ENCODE measurements at places on chromosomes 4 and X.

DNA sequence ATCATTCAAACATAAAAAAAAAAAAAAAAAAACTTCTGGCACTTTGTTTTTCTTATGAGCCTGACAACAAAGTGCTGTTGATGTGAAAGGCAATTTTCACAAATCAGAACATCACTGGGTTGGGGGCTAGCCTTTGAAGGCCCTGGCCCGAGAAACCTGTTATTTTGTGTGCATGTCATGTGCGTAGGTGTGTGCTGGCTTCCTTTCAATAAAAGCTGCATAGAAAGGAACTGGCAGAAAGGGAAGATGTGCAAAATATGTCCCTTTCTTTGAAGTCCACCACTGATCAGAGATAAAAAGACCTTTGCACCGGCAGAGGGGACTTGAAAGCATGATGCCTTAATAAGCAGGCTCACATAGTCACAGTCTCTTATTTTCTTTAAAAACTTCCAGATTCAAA, 170.8 kb upstream of the RASGEF1B start:
- no peak for DNase-seq

DNA sequence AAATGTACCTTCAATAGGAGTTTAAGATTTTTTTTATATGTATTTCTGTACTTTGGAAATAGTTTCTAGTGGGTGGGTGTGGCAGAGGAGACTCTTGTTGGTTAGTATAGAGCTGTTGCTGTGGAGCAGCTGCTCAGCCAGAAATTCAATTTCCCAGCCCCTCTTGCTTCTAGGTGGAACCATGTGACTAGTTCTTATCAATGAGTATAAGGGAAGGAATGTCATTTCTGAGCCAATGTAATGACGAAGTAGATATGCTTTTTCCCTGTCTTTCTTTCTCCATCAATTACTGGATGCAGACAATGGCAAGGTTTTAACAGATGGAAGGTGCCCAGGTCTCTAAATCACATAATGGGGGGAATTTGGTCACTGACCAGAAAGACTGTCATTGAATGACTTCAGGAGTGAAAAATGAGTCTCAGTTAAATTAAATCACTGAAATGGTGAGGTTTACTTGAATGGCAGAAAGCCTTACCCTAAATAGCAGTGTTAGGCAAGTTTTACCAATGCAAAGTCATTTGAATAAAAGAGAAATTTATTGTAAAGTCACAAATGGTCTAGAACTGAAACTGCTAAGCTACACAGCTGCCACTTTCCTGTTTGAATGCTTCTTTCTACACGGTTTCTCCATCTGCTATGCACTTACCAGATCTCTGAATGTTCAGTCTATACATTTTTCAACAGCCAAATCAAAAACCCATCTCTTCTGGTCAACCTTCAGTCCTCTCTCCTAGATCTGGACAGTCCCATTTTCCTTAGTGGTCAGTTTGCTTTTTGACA, 795.4 kb upstream of the MAGEB2 start:
- no peak for DNase-seq

GRCh38 chr4:47462799-47463234, 685 bp downstream of the COMMD8 start:
- no peak for DNase-seq

DNA sequence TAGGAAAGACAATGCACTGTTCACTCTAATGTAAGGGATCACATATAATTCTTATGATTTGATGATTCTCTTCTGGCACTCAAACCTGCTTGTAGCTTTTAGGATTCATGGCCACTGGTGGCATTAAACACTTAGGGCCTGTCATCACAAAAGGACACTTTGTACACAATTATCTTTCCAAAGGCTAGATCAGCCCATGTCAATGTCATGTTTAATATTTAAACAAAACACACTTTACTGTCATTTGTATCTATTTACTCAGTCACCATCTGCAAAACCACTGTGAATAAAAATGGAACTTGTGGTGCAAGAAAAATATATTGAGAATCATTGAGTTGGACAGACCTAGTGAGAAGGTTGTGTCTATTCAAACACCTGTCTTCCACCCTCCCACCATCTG, 83.6 kb upstream of the TTC29 start:
- no peak for DNase-seq

DNA sequence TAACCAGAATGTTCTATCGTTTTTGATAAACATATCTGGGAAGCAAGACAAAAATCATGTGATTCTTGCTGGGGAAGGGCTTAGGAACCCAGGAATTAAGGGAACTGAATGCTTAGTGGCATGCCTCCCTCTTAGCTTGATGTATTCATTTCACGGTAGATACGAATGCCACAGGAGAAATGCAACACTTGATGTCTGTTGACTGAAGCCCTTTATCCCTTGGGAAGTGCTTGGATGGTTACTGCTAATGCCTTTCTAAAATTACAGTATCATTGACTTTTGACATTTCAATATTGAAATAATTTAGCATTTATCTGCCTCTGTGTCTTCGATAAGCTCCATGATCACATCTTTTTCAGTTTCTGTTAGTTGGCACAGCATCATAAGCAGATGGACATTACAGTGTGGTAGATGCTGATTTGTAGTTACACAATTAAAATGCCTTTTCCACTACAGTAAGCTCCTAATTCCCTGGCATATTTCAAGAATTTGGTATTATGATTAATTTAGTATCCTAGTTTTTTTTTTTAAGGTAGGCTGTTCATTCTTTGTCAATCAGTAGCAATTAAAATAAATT, 226.7 kb downstream of the ARHGAP10 start:
- DNase-seq = no peak

DNA sequence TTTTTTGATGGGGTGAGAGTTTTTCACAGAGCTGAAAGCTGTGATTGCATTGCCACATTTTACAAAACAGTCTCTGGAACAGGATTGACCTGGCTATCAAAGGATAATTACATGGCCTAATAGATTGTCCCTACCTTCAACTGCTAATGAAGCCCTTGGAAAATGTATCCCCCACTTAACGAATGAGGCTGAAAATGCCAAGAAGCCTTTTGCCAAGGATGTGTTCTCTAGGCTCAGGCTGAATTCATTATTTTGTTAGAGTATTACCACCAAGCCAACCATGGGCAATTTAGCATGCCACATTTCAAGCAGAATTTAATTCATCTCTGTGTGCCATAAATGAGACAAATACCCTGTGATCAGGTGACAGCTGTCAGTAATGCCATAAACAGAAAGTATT, 35.5 kb downstream of the SHROOM3 start:
- no peak for DNase-seq

DNA sequence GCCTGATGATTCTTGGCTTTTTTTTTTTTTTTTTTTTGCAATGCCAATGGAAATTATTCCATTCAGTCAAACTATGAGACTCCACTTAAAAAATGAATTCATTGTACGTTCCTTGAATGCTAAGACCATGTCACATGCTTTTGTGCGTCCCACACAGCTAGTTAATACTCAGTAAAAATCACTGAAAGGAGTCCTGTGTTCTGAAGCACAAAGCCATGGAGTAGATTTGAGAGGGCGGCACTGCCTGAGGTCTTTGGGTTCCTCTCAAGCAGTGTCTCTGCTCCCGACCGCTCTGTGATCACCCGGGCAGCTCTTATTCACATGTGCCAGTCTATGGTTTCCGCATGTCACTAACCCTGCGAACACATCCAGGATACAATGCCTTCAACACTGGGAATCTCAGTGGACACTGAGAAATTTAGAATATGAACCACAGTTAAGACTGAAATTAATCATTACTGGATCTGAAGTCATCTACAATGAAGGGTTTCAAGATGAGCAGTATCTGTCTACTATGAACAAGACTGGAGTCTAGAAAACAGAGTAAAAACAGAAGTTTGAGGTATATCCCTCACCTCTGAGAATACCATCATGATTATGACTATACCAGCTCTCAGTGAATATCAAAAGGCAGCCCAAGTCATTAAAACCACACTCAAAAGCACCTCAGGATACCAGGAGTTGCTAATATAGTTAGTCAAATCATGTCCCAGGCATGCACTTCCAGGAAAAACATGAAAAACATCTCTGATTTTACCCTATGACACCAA, 193.0 kb downstream of the MGST2 start:
- no peak for DNase-seq

DNA sequence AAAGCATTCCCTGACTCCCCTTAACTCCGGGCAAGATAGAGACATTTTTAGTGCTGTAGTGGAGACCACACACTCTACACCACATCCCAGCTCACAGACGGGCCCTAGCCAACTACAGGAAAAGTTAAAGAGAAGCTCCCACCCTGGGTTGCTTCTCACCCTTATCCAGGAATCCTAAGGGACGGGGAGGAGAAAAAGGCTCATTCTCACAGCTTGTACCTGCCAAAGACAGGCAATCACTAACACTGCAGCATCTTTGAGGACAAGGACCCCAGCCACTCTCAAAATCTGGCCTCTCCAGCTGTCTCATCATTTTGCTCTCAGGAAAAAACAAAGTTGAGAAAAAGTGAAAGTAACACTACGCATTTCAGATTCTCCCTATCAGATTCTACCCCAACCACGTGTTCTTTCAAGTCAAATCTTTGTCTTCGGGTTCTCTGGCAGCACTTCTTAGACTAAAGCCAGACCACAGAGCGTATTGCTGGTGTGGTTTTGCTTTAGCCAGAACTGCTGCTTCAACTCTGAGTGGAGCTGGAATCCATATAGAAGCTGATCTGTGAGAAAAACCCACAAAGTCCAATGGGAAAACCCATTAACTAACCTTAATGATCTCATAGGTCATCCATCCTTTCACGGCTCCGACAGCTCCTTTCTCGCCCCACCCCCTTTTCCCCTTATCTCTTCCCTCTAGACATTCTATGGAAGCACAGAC, 605.9 kb upstream of the DIPK2B start:
- peak; percentile 78 for DNase-seq

DNA sequence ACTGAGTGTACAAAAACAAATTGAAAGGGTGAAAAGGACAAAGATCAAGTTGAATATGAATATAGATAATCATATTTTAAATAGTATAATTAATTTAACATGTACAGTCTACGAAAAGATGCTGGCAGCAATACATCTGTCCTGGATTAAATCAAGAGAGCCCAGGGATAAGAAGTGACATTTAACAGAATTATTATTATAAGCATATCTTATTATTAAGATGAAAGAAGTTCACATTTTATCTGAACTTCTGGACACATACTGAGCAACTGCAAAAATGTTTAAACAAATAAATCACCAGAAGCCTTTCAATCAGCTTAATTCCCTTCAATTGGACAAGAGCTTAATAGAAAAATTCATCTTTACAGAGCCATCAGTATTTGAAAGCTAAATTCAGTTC, 50.4 kb downstream of the SERTM2 start:
- no peak for DNase-seq

GRCh38 chr4:75800972-75801371, 76.6 kb downstream of the USO1 start:
- no peak for DNase-seq

DNA sequence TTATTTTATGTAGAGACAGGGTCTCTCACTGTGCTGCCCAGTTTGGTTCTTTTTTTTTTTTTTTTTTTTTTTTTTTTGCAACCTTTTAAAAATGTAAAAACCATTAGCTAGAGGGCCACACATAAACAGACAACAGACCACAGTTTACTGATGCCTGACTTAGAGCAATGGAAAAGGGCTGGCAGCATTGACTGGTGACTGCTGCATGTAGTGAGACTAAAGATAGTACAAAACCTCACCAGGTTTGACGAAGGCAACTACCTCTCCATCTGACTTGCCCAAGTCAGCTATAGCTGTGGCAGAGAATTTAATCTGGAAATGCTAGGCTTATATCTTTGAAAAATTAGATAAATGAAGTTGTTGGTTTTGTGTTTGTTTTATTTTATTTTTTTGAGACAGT, 102.9 kb downstream of the RBM47 start:
- no peak for DNase-seq

GRCh38 chr4:52093466-52093865, 42.4 kb downstream of the SPATA18 start:
- DNase-seq = no peak

DNA sequence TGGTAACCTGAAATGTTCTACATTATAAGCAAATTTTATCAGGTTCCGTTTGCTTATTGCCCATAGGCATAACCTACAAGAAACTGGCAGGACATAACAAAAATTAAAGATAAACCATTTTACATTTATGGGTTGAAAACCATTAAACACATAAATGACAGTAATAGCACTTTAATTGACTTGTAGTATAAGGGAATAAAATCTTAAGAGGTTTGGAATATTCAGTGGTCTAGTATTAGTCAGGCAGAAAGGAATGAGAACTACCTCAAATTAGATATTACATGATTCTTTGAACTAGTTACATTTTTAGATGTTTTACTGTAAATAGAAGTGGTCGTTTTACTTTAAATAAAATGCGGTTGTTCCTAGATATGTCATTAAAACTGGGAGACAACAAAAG, 111.9 kb downstream of the ADAMTS3 start:
- no peak for DNase-seq

DNA sequence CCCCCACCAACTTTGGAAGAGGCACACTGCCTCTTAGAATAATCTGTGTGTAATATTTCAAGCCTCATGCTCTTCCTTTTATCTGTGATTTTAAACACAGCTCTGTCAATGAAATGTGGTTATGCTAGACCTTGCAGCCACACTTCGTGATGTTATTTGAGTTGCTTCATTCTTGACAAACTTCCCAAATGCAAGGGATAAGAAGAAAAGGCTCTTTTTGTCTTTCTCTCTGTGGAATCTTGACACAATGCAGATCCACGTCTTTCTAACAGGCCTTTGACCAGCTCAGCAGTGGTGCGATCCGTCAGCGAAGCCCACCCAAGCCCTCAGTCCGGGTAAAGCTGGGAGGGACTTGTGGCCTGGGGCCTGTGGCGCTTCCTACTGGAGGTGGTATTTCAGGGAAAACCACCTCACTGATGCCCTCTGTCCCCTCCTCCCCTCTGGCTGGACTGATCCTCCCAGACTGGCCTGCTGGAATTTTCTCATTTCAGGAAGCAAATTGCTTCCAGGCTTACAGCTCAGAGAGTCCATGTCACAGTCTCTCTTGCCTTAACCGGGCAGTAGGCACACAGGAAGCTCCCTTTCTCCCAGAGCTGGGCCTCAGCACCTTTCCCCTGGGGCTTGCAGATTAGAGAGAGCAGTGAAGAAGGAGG, 19.5 kb upstream of the CCKAR start:
- DNase-seq = no peak

DNA sequence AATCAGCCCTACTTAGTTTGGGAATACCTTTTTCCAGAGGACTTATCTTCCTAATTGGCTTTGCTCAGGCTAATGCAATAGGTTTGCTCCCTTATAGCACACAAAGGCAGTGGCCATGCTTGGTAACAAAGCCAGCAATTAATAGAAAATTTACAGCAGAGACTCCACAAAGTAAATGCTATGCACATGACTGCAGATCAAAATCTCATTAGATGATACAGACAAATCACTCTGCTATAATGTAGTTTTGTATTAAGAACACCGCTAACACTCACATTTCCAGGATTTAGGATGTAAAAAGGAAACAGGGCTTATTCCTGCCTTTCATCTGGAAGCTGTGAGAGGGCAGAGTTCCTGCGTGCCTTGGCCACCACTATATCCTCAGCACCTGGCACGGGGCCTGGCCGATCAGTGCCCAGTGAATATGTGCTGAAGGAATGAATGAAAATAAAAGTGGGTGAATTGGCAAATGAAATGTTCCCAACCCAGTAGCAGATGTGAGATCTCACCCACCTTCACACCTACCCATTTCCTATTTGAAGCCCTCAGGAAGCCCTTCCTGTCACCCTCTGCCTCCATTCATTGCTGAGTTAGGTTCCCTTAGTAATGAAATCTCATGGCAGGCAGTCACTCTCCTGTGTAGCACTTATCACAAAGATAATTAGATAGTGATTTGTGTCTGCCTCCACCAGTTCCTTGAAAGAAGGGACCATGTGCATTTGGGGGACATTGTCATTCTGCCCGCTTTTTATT, 5.1 kb downstream of the SEPTIN6 start:
- no peak for DNase-seq

GRCh38 chrX:149829751-149830191, 48.0 kb downstream of the MAGEA9 start:
- DNase-seq = peak; percentile 65

- no peak for DNase-seq
Observed at GRCh38 chrX:10811111-10811510, 190.7 kb upstream of the MID1 start.
